ENCODE measurements at places on chromosomes 5 and 9.

DNA sequence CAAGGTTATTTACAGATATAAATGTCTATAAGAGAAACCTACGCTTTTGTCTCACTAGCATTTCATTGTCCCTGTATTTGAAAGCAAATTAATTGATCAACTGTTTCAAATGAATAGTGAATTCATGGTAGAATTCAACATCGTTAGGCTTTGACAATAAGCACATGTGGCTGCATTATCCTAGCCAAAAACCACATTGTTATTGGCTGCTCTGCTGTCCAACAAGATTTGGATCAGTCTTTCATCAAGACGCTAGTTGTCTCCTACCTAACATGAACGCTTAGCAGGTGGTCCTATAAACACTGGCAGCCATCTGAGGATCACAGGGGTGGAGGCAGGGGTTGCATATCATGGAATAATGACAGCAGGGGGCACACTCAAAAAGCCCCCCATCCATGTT is 455.0 kb downstream of the CTNND2 start:
- no peak for DNase-seq

DNA sequence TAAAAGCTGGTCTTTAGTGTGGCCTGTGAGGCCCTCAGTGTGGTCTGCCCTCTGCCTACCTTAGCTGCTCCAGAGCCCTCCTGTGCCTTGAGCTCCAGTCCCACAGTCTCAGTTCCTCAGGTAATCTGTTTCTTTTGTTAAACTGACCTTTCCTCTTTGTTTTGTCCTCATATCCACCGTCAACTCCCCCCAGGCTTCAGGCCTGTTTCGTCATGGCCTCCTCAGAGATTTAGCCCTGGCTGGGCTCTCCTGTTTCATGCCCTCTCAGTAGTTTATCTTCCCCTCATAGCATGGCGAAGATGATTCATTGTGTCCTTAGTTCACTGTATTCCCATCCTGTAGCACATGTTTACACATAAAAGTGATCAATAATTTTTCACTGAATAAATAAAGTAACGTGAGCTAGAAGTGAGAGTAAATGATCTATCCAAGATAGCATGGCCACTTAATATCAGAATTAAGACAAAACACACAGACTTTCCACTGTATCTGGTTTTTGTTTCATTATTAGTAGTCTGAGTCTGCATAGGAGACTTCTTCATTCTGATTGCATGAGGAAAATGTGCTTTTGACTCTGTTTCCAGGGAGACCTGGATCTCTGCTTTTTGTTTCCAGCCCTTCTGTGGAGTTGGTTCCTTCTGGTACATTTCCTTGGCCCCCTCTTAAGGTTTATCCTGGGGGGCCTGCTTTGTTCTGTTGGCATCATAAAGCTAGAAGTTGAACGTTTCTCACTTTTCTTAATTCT is 70.5 kb downstream of the SNX24 start:
- no peak for DNase-seq

- no peak for DNase-seq
Measured at GRCh38 chr9:126151031-126151685, 175.5 kb upstream of the MVB12B start.

GRCh38 chr9:135251996-135252760 is 164.7 kb downstream of the OLFM1 start:
- no peak for DNase-seq

DNA sequence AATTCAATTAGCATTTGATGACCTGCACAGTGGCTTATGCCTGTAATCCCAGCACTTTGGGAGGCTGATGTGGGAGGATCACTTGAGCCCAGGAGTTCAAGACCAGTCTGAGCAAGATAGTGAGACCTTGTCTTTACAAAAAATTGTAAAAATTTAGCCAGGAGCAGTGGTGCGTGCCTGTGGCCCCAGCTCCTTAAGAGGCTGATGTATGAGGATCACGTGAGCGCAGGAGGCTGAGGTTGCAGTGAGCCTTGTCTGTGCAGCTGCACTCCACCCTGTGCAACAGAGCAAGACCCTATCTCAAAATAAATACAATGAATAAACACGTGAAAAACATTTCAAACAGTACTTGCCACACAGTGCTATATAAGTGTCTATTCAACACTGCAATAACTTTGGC is 4.2 kb downstream of the ABCA1 start:
- DNase-seq: no peak

DNA sequence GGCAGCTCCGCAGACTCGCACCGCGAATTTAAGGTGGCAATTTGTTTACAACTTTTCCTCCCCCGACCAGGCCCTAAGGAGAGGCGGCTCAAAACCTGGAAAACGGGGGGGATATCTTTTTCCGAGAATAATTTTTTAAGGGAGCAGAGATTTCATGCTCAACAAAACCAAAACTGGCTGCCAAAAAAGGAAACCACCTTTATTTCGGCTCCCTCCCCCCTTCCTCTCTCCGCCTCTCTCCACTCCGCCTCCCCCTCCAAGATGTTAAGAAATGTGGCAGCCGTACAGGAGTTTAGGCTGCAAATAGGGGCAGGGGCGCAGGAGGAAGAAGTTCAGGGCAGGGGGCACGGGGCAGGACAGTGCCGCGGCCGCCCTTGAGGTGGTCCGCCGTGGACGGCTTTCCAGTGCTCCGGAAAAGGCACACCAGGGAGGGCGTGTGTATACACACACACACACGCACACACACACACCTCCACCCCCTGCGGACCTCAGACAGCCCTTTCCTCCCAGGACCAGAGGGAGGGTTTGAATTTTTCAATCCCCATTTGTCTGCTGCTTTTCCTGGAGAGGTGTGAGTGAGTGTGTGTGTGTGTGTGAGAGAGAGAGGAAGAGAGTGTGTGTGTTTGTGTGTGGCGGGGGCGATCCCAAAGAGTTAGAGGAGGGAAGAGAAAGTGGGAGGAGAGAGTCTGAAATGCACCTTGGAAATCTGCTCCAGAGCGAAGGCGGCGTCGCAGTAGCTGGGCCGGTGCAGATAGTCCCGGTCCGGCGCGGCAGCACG is 9.1 kb downstream of the PTCH1 start:
- DNase-seq: peak; percentile 35

DNA sequence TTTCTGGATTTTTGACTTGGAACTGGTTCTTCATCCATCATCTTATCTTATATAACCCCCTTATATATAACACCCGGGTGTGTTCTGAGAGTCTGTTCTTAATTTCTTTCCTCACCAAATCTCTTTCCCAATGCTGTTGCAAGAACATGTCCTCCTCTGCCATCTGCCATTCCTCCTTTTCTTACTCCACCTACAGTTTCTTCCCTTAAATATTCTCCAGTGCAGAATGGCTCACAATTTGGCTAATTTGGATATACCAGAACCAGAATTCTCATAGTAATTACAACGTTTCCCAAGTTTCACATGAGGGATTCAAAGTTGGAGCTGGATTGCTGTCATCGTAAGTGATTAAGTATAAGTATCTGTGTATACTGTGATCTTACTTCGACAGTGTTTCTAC is 28.0 kb downstream of the SKP2 start:
- no peak for DNase-seq

- DNase-seq: peak; percentile 46
Measured at GRCh38 chr5:173925449-173926071, 37.4 kb downstream of the CPEB4 start.

- no peak for DNase-seq
Measured at GRCh38 chr5:161314033-161314432, 232.5 kb downstream of the GABRB2 start.

GRCh38 chr9:131728546-131728910 is 11.3 kb downstream of the RAPGEF1 start:
- DNase-seq: no peak

GRCh38 chr9:126205265-126205664 is 121.4 kb upstream of the MVB12B start:
- no peak for DNase-seq

DNA sequence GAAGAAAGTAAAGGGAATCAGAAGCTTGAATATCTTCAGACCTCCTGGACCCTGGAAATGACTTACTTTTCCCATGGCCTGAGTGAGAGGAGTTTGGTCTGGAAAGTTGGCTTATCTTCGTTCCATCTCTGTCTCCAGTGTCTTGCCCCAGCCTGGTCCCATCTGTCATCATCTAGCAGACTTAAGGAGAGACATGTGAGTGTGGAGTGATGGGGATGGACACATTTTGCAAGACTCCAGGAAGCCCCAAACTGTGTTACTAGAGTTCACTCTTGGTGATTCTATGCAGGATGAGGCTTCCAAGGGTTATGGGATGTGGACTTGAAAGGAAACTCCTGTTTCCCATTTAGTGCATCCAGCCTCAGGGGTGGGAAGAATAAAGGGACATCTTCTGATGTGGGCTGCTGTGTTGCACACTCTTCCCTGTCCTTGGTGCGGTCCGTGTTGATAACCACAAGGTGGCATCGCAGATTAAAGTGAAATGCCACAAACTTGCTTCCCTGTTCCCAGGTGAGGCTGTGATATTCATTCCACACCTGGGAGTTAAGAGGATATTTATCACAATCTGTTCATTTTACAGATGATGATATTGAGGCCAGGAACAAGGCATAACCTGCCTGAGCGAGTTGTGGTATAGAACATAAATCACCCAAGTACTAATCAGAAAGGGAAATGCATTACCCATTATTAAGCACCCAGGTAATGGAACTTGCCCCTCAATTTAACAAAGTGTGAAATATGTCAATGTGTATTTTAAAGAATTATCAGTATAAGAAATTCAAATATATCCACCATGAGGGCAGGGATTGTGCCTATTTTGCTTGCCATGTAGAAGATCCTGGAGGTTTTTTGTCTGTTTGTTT is 269.9 kb upstream of the PAPPA start:
- DNase-seq: no peak

DNA sequence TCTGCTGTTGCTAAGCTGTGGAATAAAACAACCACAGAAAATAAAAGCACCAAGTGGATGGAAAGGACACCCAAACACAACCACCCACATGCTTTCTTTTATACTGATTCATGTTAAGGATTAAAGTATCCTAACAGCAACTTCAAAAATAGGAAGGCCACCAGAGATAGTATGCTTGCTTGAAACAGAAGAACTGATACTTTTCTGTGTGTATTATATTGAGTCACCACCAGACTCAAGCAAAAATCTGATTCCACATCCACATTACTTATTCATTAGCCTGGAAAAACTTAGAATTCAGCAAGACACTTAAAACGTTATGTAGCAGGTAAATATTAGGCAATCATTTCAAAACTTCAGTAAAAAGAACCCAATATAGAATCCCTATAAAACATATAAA is 52.3 kb downstream of the ZDHHC21 start:
- DNase-seq: no peak

GRCh38 chr5:39446231-39446630 is 21.5 kb upstream of the DAB2 start:
- no peak for DNase-seq

GRCh38 chr5:146644831-146645230 is 128.8 kb upstream of the GPR151 start:
- DNase-seq: no peak

DNA sequence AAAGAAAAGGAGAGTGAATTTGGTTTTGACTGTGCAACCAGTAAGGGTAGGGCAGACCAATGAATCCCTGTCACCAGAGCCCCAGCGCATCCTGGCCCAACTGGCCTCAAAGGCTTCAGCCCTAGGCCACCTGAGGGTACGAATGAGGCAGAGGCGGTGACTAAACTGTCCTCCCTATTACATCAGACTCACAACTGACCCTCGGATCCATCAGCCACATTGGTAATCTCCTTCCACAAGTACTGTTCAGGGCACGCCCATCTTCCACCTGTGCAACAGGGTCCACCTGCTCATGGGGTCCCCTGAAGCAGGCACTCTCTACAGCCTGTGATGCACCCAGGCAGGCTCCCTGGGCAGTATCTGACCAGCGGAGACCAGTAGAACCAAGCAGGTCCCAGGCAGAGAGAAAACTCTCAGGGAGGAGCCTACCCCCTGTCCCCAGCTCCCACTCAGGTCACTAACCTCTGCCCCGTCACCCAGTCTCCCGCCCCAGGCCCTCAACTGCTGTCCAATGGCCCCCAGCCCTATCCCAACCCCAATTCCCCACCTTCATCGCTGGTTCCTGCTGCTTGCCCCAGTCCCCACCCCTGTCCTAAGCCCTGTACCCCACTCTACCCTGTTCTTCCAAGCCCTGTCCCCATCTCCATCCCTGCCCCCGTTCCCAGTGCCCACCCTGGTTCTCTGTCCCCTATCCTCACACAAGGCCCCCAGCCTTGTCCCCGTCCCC is 904 bp downstream of the EDF1 start:
- DNase-seq: no peak

DNA sequence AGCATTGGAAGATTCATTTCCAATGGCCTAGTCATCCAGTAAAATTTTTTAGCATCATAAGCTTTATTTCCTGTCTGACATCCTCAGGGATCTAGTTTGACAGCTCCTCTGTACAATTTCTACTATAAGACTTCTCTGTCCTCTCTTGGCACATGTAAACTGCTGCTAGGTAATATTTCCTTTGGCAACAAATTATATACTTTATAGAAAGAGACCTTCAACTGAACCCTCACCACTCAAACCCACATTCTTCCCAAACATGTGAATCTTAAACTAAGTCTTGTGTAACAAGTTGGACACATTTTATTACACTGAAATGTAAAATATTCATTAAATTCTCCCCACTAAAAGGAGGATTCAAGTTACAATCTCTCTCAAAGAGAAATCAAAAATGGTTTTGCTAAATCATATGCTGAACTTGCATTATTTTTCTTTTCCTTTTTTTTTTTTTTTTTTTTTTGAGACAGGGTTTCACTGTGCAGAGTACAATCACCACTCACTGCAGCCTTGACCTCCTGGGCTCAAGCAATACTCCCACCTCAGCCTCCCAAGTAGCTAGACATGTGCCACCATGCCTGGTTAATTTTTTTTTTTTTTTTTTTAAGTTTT is 36.9 kb downstream of the SCAI start:
- no peak for DNase-seq
